ENCODE measurements at places on chromosomes 6 and 20.

GRCh38 chr20:2101057-2101864, at the start of gene STK35:
Gene STK35, plus strand, starts transcription at chr20:2101827. Its CDS starts 55 bp downstream, at chr20:2101882.
- no peak for DNase-seq

GRCh38 chr6:42338744-42339222, 112.9 kb downstream of the TRERF1 start:
- DNase-seq, result peak; percentile 78

GRCh38 chr6:104936766-104937535, 20.0 kb upstream of the LIN28B start:
- DNase-seq, result no peak

DNA sequence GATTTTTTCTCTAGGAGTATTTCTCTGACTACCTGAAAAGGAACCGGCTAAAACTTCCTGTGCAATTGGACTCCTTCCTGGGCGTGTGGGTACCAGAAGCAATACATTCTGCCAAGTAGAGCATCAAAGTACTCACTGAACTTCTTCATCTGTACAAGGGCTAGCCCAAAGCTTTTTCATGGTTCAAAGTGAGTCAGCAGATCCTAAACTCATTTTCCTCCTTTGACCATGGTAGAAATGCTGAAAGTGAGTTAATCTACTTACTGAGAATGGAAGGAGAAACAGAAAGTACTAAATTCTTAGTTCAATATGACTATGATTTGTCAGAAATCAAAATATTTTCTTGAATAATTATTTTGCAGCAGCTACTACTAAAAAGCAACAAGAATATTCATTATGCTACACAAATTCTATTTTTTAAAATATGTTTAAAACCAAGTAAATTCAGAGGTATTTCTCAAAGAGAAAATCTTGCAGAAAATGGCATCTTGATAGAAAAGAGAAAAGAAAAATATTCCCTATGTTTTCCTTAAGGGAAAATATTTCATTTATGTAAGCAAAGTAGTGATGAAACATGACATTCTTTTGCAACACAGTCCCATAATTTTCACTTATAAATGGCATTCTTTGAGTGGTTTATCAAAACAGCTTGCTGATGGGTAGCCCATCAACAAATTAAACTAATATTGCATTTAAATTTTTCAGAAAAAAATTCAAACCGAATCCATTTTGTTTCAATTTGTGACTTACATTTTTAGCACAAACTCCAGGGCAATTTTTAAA, 3.7 kb upstream of the BEND6 start:
- DNase-seq, result no peak

GRCh38 chr20:7031222-7031621, 263.7 kb downstream of the BMP2 start:
- DNase-seq, result no peak

DNA sequence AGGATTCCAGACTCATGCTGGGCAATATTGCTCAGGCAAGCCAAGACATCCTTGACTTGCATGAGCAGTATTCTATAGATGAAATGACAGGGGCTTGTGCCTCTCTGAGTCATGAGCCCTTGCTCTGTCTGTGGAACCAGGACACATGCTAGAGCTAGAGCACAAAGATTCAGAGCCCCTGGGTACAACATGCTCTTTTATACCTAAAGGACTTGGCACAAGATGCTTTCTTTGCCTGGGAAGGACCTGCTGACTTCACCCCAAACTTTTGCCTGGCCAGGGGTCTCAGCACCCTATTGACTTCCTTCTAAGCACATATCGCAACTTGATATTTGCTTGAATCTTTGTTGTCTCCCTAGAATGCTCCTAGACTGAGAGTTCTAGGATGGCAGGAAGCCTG, 27.4 kb downstream of the TGM6 start:
- no peak for DNase-seq

GRCh38 chr6:153309651-153310050, 178.6 kb upstream of the RGS17 start:
- no peak for DNase-seq

- DNase-seq, result peak; percentile 64
Measured at GRCh38 chr6:39280247-39280731, 33.9 kb downstream of the KCNK17 start.

- DNase-seq, result no peak
Measured at GRCh38 chr6:72623808-72624207, 1.9 kb downstream of the KCNQ5 start.

DNA sequence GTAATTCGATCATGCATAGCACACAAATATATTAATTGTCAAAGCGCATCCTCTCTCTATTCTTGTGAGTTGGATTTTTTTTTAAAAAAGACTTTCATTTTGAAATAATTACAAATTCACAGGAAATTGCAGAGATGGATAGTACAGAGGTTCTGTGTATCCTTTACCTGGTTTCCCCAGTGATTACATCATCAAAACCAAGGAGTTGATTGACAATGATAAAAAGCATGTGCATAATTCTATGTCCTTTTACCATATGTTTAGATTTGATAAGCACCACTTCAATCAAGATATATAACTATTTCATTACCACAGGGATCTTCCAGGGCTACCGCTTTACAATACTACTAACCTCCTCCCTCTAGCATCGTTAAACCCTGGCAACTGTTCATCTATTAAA, 40.2 kb downstream of the CCN2 start:
- no peak for DNase-seq

DNA sequence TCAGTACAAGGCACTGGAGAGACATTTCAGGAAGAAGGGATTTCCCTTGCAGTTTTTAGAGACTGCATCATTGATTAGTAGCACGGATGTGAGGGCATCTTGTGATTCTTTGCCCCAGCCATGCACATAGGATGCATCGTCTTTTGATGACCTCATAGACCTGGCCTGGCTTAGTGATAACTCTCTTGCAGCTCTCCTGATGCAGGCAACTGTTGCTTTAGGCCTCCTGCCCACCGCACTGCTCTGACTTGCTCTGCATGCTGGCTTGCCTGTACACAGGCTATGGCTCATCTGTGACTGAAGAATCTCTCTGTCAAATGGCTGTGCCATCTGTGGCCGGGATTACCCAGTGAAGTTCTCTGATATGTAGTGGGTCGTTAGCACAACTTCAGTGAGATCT, 207.7 kb upstream of the PTCHD4 start:
- DNase-seq, result peak; percentile 9

All from MG63 (cell line).